ENCODE measurements at places on chromosomes 2 and 18. TPM values are rescaled to one million over a fixed set of nuclear protein-coding genes. Genes with fewer than 3 reads are reported as not detected.

RAB11FIP5 gene
- total RNA-seq = 48.5 TPM

TRIM43 gene
- total RNA-seq = not detected

SLC19A3 gene
- total RNA-seq = 1.6 TPM

GLS gene
- 116 TPM for total RNA-seq

EML6 gene
- 0.49 TPM for total RNA-seq

ALPP gene
- total RNA-seq = not detected

NPC1 gene
- 27.6 TPM for total RNA-seq

ZNF516 gene
- total RNA-seq = 10.8 TPM

NETO1 gene
- not detected for total RNA-seq

ZNF892 gene
- total RNA-seq = 4.9 TPM

SCN2A gene
- total RNA-seq = 18.5 TPM

CAPN13 gene
- not detected for total RNA-seq

INHBB gene
- not detected for total RNA-seq

Measured in fibroblast of the aortic adventitia (primary cell).